LHCN-M2 (cell line): ENCODE measurements at places on chromosomes 11 and 22. TPM values are rescaled to one million over a fixed set of nuclear protein-coding genes. Genes with fewer than 3 reads are reported as not detected.
A peak's percentile ranks its signal among the peaks of the same experiment; 100 is the strongest.

DNA sequence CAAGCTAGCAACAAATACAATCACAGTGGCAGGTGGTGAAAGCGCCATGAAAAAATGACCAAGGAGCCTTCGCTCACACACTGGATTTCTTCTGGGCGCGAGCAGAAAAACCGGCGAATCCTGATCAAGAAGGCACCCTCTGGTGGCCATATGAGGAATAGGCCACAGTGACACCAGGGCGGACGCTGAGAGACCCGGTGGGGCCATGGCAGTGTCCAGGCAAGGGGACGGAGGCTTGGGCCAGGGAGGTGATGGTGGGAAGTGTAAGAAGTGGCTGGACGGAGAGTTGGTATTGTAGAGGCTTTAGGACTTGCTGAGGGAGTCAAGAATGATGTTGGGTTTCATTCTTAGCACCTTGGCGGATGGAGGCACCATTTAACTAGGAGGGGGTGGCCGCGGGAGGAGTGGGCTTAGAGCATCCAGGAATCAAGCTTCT is 16.9 kb upstream of the RAC2 start:
- DNase-seq, result peak; percentile 45

- no peak for DNase-seq
Measured at GRCh38 chr11:134438542-134439537, 26.8 kb upstream of the B3GAT1 start.

GRCh38 chr22:35733791-35734516 is 16.3 kb downstream of the APOL5 start:
- DNase-seq, result no peak

DNA sequence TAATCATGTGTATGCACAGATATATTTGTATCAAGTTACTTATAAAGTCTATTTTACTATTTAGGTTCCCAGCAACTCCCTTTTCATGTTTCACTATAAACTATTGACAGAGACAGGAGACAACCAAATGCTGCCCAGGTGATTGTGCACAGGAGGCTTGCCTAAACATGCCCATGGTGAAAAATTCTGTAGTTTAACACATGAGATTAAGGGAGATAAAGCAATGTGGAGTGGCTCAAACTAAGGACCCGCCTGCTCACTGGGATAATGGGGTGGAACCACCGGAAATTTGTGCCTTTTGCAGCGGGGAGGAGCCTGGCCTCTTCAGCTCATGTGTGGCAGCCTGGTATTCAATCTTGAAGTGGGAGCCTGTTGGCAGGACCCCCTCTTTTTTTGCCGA is 459.5 kb upstream of the CNTN5 start:
- DNase-seq, result no peak

DNA sequence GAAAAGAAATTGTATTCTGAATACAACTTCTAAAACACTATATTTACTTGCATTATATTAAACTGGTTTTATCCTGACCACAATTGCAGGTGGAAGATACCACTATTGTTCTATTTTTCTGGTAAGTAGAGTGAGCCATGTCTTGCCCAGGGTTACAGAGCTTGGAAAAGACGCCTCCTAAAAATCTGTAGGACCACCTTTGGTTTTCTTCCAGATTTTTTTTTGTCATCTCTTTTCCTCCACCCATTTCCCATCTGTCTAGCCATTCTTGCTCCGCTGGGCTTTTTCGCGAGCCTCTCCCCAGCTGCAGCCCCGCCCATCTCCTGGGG is 294 bp upstream of the MTMR3 start:
- no peak for DNase-seq

- DNase-seq, result peak; percentile 53
Measured at GRCh38 chr22:22431271-22432220, 77.0 kb downstream of the ZNF280B start.

DNA sequence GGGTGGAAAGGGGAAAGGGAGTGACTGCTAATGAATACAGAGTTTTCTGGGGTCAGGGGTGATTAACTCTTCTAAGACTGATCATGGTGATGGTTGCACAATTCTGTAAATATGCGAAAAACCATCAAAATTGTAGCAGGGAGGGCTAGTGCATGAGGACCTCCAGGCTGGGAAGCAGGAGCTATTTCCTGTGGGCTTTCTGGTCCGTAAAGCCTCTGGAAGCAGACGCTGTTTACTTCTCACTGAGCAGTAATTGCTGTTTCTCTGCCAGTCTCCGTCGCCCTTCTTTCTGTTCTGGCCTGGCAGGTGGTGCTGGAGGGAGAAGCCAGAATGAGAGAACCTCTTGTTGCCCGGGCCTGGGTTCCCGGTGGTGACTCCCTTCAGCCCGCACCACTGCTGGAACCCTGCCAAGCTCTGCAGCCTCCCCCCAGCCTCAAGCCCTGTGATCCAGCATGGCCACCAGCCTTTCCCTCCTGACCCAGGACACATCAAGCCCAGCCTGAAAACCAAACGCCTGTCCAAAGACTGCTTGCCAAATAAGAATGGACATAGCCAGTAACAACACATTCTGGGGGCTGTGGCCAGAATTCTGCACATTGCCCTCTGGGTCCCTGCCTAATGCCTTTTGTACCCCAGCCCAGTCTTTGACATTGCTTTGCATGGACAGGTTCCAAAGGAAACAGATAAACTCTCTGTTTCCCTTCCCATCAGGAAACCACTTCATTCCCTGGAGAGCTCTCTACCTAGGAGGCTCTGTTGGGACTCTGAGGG is 201.0 kb upstream of the NAV2 start:
- DNase-seq, result no peak

GRCh38 chr22:47564651-47565434 is 802.4 kb downstream of the TBC1D22A start:
- DNase-seq, result peak; percentile 31

DNA sequence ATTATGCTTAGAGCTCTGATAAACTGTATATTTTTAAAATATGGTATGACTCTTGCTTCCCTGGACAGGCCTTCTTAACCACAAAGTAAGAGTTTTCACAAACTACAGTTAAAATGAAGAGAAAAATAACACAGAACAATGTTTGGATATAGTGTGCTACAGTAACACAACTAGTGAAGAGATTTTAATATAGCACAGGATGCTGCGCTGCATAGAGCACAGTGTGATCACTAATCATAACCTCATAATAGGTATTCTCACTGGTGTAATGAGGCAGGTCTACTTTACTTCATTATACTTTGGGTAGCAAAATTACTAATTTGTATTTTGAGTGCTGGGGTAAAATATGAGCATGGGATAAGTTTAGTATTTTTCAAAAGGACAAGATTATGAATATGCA is 256.5 kb downstream of the GUCY1A2 start:
- no peak for DNase-seq

GRCh38 chr22:45743687-45744086 is 72.1 kb downstream of the ATXN10 start:
- no peak for DNase-seq

DNA sequence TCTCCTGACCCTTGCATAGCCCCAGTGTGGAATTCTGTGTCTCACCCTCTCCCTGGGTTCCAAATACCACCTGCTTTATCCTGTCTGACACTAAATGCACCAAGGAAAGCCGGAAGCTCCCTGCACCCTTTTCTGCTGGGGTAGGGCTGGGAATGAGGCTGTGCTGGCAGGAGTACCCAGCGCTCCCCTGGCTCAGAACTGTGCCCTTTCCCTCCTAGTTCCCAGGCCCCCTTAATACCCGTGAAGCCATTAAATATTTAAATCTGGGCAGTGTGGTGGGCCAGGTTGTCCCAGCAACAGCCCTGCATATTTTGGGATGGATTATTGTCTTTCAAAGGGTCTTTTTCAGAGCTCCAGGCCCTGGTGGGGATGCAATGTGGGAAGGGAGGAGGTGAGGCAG is 63.0 kb downstream of the TP53I11 start:
- DNase-seq, result no peak

DNA sequence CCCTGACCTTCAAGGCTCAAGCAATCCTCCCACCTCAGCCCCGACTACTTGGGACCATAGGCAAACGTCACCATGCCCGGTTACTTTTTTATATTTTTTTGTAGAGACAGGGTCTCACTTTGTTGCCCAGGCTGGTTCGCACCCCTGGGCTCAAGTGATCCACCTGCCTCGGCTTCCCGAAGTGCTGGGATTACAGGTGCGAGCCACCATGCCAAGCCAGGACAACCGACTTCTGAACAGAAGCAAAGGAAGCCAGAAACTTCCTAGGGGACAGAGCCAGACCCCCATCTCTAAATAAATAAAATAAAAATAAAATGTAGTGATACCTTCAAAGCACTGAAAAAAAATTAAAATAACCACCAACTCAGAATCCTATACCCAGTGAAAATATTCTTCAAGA is 26.4 kb downstream of the C11orf58 start:
- DNase-seq, result no peak

DNA sequence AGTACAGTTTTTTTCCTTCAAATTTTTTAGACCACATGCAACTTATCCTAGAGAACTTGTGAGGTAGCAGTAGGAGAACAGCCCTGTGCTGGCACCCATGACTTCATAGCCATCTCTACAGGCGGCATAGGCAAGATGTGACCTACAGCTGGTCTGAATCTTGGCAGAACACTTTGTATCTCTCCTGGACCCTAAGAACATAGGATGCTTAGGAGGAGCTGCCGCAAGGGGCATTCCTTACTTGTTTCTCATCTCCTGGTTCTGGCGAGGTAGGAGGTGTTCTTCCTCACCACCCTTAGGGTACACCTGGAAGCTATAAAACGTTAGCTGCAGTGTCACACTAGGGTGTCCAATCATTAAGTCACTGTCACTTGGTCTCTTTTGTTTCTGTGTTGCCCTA is 16.4 kb downstream of the CWC15 start:
- no peak for DNase-seq

- no peak for DNase-seq
Measured at GRCh38 chr11:35618497-35619115, 346 bp downstream of the FJX1 start.

GRCh38 chr11:20429216-20429615 is 41.7 kb downstream of the PRMT3 start:
- no peak for DNase-seq

GRCh38 chr11:93614173-93614722 is 47.2 kb upstream of the CEP295 start:
- peak; percentile 17 for DNase-seq

DNA sequence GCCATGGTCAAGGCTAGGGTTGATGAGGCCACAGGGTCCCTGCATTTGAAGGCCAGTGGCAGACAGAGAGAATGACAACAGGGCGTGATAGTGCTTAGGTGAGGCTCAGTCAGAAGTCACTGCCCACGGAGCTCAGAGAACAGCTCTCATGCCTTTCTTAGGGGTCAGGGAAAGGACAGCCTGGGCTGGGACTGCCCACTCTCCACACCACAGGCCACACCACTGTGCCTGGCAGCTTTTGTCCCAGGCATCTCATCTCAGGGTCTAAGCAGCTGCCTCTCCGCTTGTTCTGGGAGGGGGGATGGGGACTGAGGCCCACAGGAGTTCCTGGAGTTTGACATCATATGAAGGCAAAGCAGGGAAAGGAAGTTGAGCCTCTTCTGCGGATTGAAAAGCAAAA is 150.2 kb upstream of the B3GAT1 start:
- no peak for DNase-seq

GRCh38 chr22:44192098-44192815 is 11.5 kb downstream of the PARVG start:
- DNase-seq, result no peak

MMP13 gene
- 0.13 TPM in 1 of 2 replicates, not detected in the other for total RNA-seq

IGLL1 gene
- total RNA-seq, result not detected in 2 replicates

HMBS gene
- total RNA-seq, result 10.4 and 13.4 TPM in 2 replicates

KRTAP5-10 gene
- total RNA-seq, result 0.58 TPM in 1 of 2 replicates, not detected in the other

HEPHL1 gene
- total RNA-seq, result not detected in 2 replicates

MMP12 gene
- total RNA-seq, result 0.19 TPM in 1 of 2 replicates, not detected in the other

DMC1 gene
- total RNA-seq, result 2.8 and 20.8 TPM in 2 replicates

CALCA gene
- not detected in 2 replicates for total RNA-seq

VWCE gene
- total RNA-seq, result 1.2 and 1.7 TPM in 2 replicates

TCN1 gene
- not detected in 2 replicates for total RNA-seq

SMTNL1 gene
- total RNA-seq, result not detected in 2 replicates

SCGB1A1 gene
- not detected in 2 replicates for total RNA-seq
